ENCODE measurements at places on chromosomes 5 and 9.

DNA sequence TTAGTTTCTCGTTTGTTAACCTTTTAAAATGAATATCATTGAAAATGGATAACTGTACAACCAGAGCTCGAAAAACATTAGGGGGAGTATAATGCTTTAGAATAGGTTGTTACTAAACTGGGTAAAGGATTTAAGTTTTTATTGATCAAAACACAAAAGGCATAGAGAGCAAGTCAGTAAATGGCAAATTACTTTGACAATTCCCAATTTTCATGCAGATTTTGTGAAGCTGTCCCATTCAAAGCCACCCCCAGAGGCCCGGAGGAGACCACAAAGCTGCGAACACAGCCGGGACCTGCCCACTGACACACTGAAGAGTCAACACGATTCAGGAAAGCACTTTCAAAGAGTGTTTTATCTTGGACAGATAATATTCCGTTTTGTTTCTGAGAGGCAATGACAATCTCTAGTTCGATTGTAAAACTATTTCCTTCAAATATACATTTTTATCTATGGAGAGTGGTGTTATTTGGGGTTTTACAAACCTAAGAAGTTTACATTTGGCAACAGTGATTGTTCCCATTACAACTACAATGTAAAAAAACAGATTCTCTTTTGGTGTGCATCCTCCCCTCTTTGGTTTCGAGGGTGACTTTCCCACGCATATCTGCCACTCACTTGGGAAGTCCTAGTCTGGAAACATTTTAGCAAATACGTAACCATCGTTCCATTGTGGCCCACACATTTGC, 182.6 kb upstream of the TBCA start:
- no peak for DNase-seq

- DNase-seq: no peak
Observed at GRCh38 chr5:115068239-115069086, 101.2 kb downstream of the TRIM36 start.

- DNase-seq: no peak
Observed at GRCh38 chr5:126395198-126395597, 28.0 kb upstream of the GRAMD2B start.

DNA sequence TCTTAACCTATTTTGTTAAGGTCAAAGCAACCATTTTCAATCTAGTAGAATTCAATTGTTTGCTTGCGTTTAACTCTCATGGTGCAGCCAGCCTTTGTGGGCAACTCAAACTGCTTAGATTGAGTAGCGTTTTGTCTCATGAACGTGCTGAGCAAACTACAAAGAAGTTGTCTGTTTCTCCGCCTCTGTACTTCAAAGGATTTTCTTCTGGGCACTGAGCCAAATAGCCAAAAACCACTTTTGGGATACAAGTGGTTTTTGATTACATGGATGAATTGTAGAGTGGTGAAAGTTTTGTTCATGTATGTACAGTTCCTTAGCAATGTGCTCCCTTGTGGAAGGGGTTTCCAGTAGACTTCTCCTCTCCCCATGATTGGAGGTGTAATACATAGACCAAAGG, 122.9 kb downstream of the CFAP90 start:
- no peak for DNase-seq

DNA sequence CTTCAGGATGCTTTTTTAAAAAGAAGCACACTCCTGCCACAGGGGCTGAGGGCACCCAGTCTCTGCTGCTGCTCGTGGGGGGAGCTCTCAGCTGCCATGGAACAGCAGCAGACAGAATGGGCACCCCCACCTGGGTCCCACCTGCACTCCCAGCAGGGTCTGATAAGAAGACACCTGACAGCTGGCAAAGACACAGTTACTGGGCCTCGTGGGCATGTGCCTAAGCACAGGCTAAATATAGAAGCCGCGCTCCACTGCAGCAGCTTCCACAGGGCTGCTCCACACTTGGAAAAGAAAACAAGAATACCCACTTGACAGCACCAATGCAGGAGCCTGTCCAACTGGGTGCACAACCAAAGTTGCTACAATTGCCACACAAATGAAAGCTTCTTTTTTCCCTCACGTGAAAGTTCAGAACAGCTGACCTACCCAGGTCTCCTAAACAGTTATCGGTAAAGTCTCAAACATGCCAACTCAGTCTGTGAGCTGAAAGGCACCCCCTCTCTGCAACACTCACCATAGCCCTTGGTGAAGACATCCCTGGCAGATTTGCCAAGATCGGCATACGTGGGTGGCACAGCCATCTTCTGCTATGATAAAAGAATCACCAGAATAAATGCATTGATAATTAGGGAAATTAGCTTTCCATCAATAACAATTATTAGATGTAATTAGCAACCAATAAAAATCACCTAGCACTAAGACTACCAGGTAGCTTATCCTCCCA, 12.2 kb downstream of the VDAC1 start:
- no peak for DNase-seq
